ENCODE measurements at places on chromosomes 5 and 9. TPM values are rescaled to one million over a fixed set of nuclear protein-coding genes. Genes with fewer than 3 reads are reported as not detected.

DNA sequence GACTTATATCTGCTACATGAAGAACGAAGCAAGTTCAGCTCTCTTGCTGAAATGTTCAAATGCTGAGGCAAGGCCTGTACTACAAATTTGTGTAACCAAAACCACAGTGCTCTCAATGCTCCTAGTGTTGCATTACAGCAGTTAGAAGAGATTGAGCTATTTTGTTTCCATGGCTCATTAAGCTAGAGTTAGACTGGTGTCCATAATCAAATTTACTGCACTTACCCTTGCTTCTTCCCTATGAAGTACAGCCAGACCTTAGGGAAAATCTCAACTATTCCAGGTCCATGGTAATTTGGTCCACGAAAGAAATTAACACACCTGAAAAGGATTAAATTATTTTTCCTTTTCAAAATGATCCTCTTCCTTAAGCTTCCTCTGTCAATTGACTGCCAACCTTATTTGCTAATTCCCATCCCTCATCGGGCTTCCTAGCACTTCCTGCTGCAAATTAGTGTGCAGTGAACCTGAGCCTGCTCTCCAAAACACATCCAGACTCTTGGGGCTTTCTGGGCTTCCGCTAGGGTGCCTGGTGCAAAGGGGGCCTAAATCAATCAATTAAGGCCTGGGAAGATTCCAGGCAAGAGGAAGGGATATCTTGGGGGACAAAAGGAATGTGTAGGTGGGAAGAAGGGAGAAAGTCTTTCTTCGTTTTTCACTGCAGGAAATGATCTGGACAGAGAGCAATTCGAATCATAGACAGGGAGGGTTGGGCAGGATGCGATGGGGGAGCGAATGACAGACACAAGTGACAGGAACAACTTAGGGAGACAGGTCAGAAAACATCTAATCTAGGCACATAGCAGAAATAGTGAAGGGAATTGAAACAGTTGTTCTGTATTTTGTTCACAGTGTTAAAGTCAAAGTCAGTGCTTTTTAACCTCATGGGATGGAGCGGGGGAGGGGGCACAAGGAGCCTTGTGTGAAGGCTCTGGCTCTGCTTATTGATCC is 542.4 kb downstream of the RAB3C start:
- H3K4me3 ChIP-seq = no peak overlapping the region
- peak overlapping the region; percentile 45 for H3K27ac ChIP-seq
- H3K27me3 ChIP-seq = no peaks in the 10 kb centered on the region
- DNase-seq = no peak
- H3K4me1 ChIP-seq = no peaks in the 10 kb centered on the region

DNA sequence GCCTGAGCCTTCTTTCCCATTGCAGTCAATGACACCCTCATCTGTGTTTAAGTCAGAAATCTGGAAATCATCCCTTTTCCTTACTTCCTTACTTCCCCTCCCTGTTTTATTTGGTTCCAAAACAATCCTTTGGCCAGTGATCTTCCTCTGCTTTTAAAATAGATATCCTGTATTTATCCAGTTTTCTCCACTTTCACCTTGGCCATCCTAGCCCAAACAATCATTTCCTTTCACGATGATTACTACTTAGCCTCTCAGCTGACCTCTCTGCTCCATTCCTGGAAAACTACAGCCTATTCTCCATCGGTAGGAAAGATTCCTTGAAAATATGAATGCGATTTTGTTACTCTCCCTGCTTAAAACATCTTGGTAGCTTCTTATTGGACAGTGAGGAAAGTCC is 565.4 kb downstream of the TLR4 start:
- H3K27me3 ChIP-seq = no peaks in the 10 kb centered on the region
- no peaks in the 10 kb centered on the region for H3K4me1 ChIP-seq
- no peak overlapping the region for H3K4me3 ChIP-seq
- no peaks in the 10 kb centered on the region for H3K36me3 ChIP-seq
- no peak overlapping the region for H3K27ac ChIP-seq
- DNase-seq = no peak

- H3K4me3 ChIP-seq = no peak overlapping the region
These were observed 200.2 kb upstream of the TARS1 start for GRCh38 chr5:33240558-33240957.

DNA sequence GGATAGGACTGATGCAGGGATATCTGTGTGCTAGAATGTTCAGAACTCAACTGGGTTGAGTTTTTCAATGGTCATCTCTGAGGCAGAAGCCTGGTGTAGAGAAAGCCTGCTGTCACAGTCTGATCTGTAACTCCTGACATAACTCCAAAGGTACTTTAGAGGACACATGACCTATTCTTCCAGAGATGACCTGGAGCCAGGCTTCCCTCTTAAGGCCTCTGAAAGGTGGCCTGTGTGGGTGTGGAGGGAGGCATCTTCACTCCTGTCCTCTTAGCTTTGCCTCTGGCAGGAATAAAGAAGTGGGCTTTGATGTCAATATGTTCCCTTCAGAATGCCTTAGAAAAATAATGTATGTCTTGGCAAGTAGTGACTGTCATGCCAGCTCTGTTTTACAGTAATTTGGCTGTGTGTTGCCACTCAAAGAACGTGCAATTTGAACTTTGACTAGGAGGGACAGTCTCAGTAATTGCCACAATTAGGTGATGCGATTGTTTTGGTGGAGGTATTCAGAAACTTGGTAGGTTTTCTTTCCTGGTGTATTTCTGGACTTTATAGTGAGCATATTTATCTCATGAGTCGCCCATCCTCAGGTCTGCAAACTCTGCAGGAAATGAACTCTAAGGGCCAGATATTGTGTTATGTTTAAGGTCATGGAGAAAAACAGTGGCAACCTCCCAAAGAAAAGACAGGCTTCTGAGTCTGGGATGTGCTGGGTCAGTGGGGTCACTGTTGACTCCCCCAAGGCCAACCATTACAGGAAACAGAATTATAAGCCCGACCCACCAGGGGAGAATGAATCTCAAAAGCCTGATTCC is 3.2 kb upstream of the C5orf63 start:
- no peaks in the 10 kb centered on the region for H3K36me3 ChIP-seq
- DNase-seq = no peak
- H3K27me3 ChIP-seq = no peaks in the 10 kb centered on the region
- peak overlapping the region; percentile 47 for H3K27ac ChIP-seq
- no peaks in the 10 kb centered on the region for H3K4me1 ChIP-seq

- peak overlapping the region; percentile 2 for H3K4me3 ChIP-seq
- DNase-seq = no peak
- H3K27me3 ChIP-seq = no peaks in the 10 kb centered on the region
- no peaks in the 10 kb centered on the region for H3K36me3 ChIP-seq
These were observed 6.1 kb downstream of the TLE1 start for GRCh38 chr9:81683238-81683637.

GRCh38 chr9:114000671-114001409 is 77.3 kb downstream of the AMBP start:
- peaks cover 4% of the 10 kb centered on the region for H3K4me1 ChIP-seq
- no peak overlapping the region for H3K27ac ChIP-seq
- no peak overlapping the region for H3K4me3 ChIP-seq
- no peak for DNase-seq
- H3K36me3 ChIP-seq = no peaks in the 10 kb centered on the region
- H3K27me3 ChIP-seq = no peaks in the 10 kb centered on the region

DNA sequence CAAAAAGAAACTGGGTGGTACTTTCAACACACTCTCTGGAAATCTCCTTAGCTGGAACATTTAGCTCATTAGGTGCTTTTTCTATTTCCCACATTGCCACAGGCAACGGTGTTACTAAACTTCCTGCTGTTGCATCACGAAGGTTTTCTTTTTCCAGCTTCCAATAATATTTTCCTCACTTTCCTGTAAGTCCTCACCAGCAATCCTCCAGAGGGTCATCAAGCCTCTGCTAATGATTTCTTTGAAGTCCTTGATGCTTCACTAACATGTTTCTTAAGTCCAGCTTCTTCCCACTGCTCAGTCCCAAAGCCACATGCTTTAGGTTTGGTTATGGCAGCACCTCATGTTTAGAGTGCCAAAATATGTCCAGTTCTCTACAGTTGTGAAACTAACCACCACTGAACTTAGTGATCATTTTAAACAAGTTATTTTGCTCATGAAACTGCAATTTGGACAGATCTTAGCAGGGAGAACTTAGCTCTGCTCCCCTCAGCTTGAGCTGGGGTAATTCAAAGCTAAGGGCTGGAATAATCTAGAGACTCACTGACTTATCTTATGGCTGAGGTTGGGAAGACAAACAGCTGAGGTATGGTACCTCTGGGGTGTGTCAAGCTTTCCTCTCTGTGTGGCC is 39.9 kb upstream of the RETREG1 start:
- H3K27me3 ChIP-seq = no peaks in the 10 kb centered on the region
- no peak overlapping the region for H3K27ac ChIP-seq
- no peak overlapping the region for H3K4me3 ChIP-seq
- H3K36me3 ChIP-seq = no peaks in the 10 kb centered on the region

The RNF180 gene
- total RNA-seq = 45.4 TPM

The CDH9 gene
- total RNA-seq = not detected

The NEUROG1 gene
- not detected for total RNA-seq

The CNTRL gene
- 23.5 TPM for total RNA-seq

The GPR150 gene
- total RNA-seq = not detected

Measured in uterus (tissue), 4 donors.